ENCODE measurements at places on chromosomes 1 and 21.

DNA sequence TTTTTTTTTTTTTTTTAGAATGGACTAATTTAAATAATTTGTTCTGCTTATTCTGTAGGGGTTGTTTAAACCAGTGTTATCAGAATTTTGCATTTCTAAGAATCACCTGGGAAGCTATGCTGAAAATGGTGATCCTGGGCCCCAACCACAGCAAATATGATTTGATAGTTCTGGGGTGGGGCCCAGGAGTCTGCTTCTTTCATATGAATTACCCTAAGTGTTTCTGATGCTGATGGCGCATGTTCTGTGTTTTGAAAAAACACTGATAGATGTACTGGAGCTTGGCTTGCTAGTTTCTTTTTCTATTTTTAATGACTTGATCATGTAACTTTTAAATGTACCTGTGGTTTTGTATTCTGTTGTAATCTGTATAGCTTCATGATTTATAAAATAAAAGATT is 89.3 kb downstream of the CDC14A start:
- DNase-seq, result no peak

- DNase-seq, result peak; percentile 71
Observed at GRCh38 chr1:205319081-205320018, 2.2 kb downstream of the NUAK2 start.

DNA sequence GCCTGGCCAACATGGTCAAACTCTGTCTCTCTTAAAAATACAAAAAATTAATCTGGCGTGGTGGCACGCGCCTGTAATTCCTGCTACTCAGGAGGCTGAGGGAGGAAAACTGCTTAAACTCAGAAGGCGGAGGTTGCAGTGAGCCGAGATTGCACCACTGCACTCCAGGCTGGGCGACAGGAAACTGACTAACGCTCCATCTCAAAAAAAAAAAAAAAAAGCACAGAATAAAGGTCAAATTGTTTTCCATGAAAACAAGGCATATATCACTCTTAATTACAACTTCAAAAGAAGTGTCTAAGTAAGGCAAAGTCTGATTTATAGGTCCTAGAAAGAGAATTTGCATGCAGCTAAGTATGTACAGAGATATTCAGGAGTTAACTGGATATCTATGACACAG is 25.6 kb downstream of the EYA3 start:
- no peak for DNase-seq

DNA sequence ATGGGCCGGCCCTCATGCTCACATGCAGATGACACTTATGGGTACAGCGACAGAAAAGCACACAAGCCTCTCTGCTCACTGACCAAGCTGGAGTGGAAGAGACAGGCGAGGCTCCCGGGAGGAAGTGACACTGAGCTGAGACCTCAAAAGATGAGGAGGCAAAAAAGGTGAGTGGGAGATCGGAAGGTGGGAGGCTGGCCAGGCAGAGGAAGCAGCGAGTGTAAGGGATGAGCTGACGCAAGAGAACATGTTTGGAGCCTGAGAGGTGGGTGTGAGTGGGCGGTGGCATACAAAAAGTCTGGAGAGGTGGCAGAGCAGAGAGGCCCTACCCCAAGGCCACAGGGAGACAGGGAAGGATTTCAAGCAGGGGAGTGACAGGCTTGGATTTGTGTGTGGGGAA is 18.2 kb upstream of the CDCP2 start:
- DNase-seq, result no peak

DNA sequence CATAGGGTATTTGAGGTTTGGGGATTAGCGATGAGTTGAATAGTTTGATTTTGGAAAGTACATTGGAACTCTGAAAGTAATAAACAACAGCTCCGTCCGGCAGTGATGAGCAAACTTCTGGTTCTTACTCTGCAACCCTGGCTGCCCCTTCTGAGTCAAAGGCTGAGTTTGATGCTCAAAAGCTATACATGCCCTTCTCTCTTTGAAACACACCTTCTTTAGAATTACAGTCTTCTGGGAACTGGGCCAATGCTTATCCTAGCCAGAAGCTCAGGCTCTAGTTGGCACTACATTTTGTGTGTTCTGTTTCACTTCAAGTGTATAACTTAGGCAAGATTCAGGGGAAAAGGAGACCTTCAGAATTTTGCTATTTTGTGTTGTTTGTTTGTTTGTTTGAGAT is 9.3 kb downstream of the AHCYL1 start:
- DNase-seq, result peak; percentile 45

GRCh38 chr1:244210884-244211558 is 159.9 kb downstream of the ZBTB18 start:
- DNase-seq, result peak; percentile 42

GRCh38 chr21:21213297-21213696 is 215.1 kb downstream of the NCAM2 start:
- DNase-seq, result peak; percentile 9

DNA sequence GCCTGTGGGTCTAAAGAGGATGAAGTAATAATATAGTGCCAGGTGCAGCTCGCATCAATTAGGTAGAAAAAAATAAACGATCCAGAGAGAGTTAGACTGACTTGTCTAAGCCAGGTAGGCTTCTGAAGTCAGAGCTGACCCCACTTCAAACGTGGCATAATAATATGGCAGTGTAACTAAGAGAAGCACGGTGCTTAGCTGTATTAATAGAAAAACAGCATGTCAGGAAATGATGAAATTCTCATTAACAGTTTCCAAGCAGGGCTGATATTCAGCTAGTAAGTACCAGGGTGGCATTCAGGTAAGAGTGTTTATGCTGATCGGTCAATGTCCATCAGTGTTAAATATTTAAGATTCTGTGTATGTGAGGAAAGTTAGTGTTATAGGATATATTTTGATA is 145.8 kb upstream of the SAMSN1 start:
- no peak for DNase-seq

DNA sequence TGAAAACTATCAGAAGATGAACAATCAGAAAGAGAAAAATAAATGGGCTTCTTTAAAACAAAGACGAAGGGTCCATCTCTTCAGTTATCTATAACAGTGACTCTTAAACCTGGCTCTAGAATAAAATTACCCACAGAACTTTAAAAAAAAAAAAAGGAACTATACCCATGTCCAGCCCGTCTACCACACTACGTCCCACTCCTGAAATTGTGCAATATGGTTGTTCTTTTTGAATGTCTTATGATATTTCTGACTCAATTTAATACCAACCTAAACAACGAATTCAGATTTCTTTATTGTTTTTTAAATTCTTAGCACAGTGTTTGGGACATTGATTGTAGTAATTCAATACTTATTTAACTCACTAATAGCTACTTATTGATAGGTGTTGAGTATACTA is 246.3 kb downstream of the DPYD start:
- DNase-seq, result no peak

DNA sequence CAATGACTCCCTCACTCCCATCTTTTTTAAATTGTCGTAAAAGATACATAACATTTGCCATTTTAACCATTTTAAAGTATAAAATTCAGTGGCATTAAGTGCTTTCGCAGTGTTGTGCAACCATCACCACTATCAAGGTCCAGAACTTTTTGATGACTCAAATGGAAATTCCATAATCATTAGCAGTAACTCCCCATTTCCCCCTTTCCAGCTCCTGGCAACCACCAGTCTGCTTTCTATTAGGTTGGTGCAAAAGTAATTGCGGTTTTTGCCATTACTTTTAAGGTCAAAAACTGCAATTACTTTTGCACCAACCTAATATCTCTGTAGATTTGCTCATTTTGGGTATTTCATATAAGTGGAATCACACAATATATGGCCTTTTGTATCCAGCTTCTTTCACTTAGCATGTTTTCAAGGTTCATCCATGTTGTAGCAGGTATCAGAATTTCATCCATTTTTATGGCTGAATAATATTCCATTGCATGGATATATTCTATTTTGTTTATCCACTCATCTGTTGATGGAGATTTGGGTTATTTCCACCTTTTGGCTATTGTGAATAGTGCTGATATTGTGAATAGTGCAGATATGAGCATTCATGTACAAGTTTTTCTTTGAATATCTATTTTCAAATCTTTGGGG is 159.7 kb downstream of the HIVEP3 start:
- peak; percentile 92 for DNase-seq

DNA sequence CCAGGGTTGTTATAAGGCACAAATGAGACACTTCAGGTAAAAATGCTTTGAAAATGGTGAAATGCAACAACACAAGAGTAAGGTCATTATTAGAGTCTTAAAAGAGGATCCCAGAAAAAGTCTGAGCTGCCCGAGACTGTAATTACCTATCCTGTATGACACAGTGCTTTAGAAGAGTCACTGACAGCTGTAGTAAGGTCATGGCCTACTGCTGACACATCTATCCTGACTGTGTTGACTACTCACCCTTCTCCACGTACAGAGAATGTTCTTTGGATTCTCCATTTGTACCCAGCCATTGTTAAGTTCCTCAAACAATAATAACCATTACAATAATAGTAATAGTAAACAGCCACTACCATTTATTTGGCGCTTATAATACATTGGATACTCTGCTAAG is 104.4 kb downstream of the CACHD1 start:
- DNase-seq, result peak; percentile 62

GRCh38 chr1:107124694-107125093 is 16.1 kb upstream of the NTNG1 start:
- no peak for DNase-seq

- no peak for DNase-seq
Observed at GRCh38 chr21:15373941-15374340, 309.1 kb upstream of the NRIP1 start.

DNA sequence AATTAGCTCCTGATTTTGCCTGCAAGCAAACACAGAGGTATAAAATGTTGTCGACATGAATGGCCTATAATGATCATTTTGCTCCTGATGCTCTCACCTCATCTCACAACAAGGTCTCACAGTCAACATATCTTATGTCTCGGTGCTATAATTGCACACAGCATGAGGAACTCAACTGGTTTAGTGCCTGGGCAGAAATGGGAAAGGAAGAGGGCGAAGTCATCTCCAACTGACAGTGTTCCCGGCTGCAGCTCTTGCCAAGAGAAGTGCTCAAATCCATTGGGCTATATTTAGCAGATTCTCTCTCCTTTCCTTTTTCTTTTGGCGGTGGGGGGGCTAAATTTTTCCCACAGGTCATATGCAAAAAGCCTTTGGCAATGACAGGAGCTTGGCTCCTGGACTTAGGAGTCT is 53.0 kb downstream of the SLC45A1 start:
- DNase-seq, result peak; percentile 55

GRCh38 chr1:19044471-19044870 is 88.0 kb upstream of the IFFO2 start:
- no peak for DNase-seq

GRCh38 chr1:155322571-155322952 is 1.9 kb downstream of the RUSC1 start:
- DNase-seq, result peak; percentile 70

- DNase-seq, result peak; percentile 52
Observed at GRCh38 chr1:100353071-100353801, 930 bp downstream of the CDC14A start.

DNA sequence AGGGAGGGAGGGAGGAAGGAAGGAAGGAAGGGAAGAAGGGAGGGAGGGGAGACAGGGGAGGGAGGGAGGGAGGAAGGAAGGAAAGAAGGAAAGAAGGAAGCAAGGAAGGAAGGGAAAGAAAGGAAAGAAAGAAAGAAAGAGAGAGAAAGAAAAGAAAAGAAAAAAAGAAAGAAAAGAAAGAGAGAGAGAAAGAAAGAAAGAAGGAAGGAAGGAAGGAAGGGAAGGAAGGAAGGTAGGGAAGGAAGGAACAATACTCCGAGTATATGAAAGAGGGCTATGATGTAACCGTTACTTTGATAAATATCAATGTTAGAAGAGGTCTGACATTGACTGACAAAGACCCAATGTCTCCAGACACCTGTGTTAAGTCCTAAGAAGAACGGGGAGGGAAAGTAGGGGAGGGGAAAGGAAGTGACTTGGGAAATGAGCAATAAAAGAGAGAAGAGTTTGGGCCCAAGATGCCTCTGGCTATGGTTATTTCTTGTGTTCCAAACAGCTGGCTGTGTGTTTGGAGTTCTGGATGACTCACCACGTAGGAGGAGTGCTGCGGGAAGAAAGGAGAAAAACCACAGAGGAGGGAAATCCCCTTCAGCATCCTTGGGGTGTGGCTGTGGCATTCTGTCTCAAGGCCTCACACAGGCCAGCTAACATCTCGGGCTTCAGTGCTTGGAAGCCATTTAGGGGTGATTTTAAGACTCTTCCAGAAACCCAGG is 37.0 kb upstream of the RXRG start:
- DNase-seq, result peak; percentile 94

DNA sequence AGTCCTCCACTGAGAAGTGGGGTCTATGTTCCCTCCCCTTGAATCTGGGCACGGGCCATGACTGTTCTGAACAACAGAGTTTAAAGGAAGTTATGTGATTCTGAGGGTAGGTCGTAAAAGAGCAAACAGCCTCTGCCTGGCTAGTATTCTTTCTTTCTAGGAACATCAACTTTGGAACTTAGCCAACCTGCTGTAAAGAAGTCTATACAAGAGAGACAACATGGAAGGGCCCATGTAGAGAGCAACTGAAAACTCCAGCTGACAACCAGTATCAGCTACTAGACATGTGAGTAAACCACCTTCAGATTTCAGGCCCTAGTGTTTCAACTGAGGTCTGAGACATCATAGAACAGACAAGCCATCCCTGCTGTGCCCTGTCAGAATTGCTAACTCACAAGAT is 7.5 kb downstream of the SELENOF start:
- DNase-seq, result no peak

- DNase-seq, result no peak
Observed at GRCh38 chr1:57475366-57475765, 51.5 kb upstream of the DAB1 start.

DNA sequence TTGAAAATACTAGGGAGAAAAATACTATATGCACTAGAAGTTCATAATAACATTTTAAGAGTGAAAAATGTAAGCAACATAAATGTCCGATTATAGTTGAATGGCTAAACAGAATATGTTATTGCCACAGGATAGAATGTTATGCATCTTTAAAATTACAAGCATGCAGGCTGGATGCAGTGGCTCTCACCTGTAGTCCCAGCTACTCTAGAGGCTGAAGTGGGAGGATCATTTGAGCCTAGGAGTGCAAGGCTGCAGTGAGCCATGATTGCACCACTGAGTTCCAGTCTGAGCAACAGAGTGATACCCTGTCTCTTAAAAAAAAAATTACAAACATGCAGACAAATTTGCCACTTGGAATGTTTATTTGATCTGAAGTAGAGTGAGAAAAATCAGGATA is 3.0 kb upstream of the BATF3 start:
- no peak for DNase-seq

DNA sequence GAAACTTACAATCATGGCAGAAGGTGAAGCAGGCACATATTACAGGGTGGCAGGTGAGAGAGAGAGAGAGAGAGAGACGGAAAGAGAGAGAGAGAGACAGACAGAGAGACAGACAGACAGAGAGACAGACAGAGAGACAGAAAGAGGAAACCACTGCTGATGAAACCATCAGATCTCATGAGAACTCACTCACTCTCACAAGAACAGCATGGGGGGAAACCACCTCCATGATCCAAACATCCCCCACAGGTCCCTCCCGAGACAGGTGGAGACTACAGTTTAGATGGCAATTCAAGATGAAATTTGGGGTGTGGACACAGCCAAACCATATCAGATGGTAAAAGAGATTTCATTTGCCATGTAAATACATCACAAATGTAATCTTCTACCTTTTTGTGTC is 708.1 kb downstream of the MRPL39 start:
- no peak for DNase-seq

GRCh38 chr21:37724201-37724600 is 192.1 kb downstream of the KCNJ6 start:
- no peak for DNase-seq

GRCh38 chr1:178010674-178011464 is 41.0 kb upstream of the SEC16B start:
- no peak for DNase-seq
